CD4-positive, alpha-beta T cell (primary cell): ENCODE measurements at places on chromosomes 5 and 9.

- no peak for DNase-seq
Measured at GRCh38 chr5:17737092-17737491, 102.8 kb downstream of the TAF11L14 start.

- DNase-seq, result no peak
Measured at GRCh38 chr5:132049093-132049492, 11.4 kb upstream of the IL3 start.

DNA sequence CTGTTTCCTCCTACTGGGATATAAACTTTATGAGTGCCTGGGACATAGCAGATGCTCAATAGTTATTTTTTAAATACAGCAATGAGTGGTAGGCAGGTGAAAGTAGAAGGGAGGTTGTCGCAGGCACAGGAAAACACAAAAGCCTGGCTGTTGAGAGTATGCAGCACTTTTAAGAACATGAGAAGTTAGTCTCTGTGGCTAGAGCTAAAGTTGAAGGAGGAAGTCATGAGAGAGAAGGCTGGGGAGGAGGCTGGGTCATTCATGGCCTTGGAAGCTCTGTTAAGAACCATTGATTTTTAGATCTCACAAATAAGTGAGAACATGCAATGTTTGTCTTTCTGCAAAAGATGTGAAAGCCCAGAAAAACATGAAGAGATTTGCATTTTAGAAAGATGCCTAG is 126.7 kb downstream of the PRKACG start:
- no peak for DNase-seq

DNA sequence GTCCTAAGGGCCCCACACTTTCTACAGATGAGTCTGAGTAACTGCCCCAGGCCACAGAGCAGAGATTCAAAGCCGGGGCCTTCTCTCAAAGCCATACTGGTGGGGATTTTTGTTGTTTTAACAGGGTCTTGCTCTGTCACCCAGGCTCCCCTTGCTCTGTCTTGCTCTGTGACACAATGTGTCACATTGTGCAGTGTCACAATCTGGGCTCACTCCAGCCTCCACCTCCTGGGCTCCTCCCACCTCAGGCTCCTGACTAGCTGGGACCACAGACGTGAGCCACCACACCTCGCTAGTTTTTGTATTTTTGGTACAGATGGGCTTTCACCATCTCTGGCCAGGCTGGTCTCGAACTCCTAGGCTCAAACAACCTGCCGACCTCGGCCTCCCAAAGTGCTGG is 8.6 kb downstream of the AGPAT2 start:
- DNase-seq, result no peak

GRCh38 chr5:96640696-96641095 is 21.5 kb upstream of the CAST start:
- DNase-seq, result no peak

- DNase-seq, result peak; percentile 19
Measured at GRCh38 chr9:126499005-126499910, 114.5 kb upstream of the LMX1B start.
